ENCODE measurements at places on chromosomes 16 and 17.

GRCh38 chr17:63828936-63829335 lies 1.5 kb upstream of the FTSJ3 start:
- no peak for DNase-seq

DNA sequence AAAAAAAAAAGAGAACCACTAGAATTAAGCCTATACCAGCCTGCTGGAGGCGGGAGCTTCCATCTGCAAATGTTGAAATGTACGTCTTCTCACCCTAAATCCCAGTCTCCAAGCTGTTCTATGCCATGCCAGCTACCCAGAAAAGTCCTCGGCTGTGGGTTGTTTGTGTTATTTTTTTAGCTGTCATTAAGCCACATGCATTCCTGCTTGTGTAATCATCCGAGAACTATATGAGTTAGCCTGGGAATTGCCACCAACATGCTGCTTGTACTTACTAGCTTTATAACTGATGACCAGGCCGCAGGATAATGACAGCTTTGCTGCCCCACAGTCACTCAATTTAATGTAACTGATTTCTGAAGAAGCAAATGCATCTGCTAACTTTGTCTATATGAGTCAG lies 313.9 kb upstream of the SALL1 start:
- DNase-seq, result no peak

- no peak for DNase-seq
Observed at GRCh38 chr17:38429476-38430100, 1.3 kb downstream of the ARHGAP23 start.

- DNase-seq, result no peak
Observed at GRCh38 chr16:6131526-6132050, 1034.0 kb upstream of the EEF2KMT start.

DNA sequence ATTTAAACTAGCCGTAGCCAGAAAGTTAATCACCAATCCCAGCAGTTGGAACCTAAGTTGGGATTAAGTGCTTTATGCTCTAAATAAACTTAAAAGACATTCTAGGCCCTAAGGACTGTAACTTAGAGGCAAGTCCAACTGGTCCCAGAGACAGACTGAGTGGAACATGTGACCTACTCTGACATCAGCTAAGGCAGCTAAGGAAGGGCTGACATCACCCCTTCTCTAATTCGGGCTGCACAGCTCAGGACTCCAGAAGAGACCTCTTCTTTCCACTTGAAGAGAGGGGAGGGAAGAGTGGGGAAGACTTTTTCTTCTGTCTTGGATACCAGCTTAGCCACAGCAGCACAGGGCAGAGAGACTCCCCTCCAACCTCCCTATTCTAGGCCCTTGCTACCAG lies 565.2 kb downstream of the CDH8 start:
- DNase-seq, result no peak

- peak; percentile 44 for DNase-seq
Observed at GRCh38 chr17:57935833-57936807, 19.1 kb downstream of the CUEDC1 start.

GRCh38 chr17:32357615-32358014 lies 7.7 kb downstream of the ZNF207 start:
- DNase-seq, result no peak

DNA sequence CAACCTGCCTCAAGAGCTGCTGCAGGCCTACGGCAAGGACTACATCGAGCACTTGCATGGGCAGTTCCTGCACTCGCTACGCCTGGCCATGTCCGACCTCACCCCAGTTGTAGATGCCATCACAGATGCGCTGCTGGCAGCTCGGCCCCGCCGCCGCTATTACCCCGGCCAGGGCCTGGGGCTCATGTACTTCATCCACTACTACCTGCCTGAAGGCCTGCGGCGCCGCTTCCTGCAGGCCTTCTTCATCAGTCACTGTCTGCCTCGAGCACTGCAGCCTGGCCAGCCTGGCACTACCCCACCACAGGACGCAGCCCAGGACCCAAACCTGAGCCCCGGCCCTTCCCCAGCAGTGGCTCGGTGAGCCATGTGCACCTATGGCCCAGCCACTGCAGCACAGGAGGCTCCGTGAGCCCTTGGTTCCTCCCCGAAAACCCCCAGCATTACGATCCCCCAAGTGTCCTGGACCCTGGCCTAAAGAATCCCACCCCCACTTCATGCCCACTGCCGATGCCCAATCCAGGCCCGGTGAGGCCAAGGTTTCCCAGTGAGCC lies 5.8 kb downstream of the HSD11B2 start:
- no peak for DNase-seq

DNA sequence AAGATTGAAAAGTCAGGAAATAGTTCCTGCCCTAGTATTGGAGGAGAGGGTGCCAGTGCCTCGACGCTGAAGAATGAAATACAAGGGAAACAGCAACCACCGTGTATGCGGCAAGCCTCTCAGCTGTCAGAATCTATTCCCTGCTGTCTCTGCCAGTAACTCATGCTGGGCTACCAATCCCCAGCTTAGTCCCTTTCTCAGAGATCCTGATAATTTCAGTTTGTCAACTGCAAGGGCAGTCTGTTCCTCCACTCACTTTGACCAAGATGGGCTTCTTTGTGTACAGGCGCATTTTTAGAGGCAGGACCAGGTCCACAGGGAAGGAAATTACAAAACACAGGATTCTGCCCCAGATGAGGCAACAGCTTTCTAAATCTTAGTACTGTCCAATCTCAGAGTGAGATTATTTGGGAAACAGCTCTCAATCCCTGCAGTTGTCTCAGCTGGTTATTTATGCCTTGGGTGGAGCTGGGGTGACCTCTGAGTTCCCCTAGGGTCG lies 1.3 kb downstream of the NQO1 start:
- no peak for DNase-seq

GRCh38 chr17:38867968-38868816 lies 1.7 kb upstream of the LASP1 start:
- no peak for DNase-seq

DNA sequence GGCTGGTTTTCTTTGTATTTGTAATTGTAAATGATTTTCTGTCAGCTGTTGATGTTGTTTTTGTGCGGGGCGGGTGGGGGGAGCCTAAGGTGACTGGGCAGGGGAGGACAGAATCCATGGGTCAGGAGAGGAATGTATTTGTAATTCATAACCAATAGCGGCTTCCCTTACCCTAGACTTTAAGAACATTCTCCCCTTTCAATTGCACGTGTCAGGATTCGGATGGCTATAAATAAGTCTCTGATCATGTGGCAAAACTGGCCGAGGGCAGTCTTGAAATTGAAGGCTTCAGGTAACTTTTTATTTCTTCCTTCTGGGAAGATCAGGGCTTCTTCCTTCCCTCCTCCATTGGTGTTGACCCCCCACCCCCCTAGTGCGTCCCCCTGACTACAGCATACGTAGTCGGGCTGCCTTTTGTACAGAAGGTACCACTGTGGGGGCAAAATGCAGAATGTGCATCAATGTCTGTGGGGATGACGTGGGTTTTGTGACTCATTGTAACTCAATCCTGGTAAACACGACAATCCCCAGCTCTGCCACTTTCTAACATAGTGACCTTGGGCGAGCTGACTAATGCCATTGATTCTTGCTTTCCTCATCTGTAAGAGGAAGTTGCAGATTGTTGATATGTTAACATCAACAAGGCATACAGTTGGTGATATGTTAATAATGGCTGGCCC lies 16.2 kb downstream of the MARCHF10 start:
- DNase-seq, result no peak

- no peak for DNase-seq
Observed at GRCh38 chr17:57097832-57098421, 12.9 kb downstream of the AKAP1 start.

DNA sequence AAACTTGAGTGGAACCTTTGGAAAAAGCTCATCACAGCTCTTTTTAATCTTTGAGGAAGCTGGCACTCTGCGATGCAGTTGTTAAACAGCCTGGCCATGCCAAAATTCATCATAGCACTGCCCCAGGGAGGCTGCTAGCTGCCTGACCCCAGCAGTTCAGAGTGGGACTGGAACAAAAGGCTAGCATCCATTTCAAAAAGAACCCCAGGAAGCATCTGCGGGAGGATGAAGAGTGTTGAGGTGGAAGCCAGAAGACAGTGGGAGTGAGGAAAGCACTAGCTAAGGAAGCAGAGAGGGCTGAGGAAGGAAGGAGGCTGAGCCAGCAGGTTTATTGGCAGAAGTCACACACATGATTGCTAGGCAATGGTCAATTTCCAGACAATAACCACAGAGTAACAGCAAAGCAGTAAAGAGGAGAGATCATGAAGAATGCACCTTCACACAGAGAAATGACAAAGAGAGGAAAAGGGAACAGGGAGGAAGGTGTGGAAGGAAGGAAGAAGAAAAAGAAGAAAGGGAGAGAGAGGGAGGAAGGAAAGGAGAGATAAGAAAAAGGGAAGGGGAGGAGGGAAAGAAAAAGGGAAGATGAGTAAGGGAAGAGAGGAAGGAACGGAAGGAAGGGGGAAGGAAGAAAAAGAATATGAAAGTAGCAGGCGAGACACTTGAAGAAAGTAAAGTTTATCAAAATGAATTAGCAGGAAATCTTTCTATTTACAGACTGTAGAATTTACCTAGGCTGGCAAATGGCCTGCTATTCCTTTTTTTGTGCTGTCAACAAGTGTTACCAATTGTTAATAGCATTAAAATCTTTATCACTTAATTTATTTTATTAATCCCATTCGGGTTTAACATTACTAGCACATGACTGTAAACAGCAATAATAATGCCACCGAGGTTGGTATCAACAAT lies 270.0 kb upstream of the PSMD7 start:
- DNase-seq, result no peak

- DNase-seq, result no peak
Observed at GRCh38 chr16:67517661-67518423, 10.8 kb upstream of the RIPOR1 start.

DNA sequence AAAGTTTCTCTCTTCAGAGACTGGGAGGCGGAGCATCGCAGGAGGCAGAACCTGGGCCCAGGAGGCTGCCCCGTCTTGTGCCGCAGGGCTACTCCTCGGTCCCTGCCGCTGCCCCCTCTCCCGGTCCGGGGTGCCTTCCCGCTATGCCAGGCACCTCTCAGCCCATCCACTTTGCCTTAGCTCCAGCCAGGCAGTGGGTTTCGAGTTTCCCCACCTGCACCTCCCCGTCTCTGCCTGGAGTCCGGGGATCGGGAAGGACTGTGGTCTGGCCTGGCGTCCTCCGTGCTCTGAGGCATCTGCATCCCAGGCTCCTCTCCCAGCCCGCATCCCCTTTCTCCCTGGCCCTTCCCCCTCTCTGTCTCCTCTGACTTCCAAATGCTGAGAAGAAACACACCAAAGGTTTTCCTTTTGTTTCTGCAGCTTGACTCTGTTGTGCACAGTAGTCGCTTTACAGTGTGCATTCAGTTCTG lies 26.8 kb upstream of the PIK3R6 start:
- DNase-seq, result no peak

DNA sequence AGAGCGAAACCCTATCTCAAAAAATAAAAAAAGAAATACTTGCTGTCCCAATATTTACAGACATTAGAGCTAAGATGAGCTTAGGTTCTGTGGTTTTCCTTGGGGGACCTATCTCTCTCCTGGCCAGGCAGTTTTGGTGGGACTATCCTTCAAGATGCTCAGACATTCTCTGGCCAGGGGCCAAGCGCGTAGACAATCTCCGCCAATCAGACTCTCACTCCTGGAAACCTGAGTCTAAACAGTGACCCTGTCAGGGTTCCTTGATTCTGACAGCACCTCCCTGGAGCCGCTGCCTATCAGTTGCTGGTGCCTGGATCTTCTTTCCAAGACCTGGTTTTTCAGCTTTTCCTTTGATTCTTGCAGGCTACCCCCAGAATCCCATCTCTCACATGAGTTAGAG lies 45.6 kb downstream of the EMP2 start:
- no peak for DNase-seq

DNA sequence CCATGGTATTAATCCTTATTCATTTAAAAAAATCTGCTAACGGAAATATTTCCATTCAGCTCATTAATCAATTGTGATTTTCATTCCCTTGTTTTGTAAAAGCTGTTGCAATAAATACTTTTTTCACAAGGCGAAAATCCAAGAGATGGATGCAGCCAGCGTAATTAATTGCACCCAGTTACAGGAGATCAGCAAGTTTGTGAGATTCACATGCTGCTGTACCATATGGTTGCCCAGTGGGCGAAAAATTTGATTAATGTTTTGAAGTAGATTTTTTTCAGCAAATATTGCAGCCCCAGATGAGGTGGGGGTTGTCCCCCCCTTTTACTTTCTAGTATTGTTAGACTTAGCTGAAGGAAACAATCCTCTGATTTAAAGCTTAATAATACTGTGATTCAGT lies 186.6 kb downstream of the WWOX start:
- no peak for DNase-seq

DNA sequence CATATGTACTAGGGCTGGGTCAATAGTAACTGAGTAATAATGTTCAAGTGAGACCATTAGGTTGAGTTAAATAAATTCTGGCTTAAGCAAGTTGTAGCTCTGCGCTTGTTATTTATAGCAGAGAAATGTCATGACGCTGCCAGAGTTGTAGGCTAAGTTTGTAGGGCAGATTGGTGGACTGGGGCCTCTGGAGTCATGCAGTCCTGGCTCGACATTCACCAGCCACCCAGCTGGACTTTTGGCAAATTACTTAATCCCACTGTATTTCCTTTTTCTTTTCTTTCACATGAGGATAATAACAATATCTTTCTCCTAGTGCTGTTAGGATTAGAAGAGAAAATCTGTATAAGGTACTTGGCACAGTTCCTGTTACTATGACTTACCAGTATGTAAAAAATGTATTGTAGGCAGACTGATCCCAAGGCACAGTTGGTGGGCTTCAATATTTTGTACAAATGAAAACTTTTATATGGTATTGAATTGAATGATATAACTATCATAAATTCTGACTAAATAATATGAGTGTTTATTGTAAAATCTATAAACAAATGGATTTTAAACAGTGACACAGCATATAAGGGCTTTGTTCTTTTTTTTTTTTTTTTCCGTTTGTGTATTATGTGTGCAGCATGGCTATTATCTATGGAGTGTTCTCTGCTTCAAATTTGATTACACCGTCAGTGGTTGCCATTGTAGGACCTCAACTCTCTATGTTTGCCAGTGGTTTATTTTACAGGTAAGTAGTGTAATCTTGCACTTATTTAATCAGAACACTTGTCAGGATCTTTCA lies 2.6 kb downstream of the MFSD11 start:
- no peak for DNase-seq

- peak; percentile 44 for DNase-seq
Observed at GRCh38 chr16:87541147-87541871, 48.5 kb upstream of the ZCCHC14 start.

GRCh38 chr17:71428897-71429296 lies 691.9 kb upstream of the SOX9 start:
- no peak for DNase-seq

- no peak for DNase-seq
Observed at GRCh38 chr16:53519417-53520091, 16.5 kb upstream of the AKTIP start.

DNA sequence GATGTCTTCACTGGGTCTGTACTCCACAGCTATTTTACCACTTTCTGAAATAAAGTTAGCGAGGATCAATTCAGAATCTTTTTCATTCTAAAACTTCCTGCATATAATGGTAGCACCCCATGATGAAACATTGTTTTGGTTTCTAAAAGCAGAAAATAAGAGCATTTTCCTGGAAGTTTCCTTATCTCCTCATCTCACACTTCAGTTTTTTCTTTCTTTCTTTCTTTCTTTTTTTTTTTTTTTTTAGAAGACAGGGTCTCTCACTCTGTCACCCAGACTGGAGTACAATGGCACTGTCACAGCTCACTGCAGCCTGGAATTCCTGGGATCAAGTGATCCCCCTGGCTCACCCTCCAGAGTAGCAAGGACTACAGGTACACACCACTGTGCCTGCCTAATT lies 10.3 kb downstream of the RDM1 start:
- no peak for DNase-seq

GRCh38 chr16:68257251-68257905 lies 6.9 kb upstream of the SLC7A6 start:
- no peak for DNase-seq
